ENCODE measurements at places on chromosomes 1 and 21.
A peak's percentile ranks its signal among the peaks of the same experiment; 100 is the strongest.

DNA sequence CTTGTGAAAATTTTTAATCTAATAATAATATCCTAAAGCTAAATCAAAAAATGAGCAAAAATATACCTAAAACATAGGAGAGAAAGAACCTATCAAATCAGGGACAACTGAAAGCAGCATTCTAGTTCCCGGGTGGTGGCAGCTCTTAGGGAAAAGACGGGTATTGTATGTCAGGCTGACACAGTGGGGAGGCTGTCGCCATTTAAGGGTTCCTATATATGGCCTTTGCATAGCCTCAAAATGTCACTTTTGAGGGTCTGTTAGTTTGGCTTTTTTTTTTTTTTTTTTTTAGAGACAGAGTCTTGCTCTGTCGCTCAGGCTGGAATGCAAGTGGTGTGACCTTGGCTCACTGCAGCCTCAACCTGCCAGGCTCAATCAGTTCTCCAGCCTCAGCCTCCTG, 6.0 kb downstream of the CLSTN1 start:
- DNase-seq = no peak

DNA sequence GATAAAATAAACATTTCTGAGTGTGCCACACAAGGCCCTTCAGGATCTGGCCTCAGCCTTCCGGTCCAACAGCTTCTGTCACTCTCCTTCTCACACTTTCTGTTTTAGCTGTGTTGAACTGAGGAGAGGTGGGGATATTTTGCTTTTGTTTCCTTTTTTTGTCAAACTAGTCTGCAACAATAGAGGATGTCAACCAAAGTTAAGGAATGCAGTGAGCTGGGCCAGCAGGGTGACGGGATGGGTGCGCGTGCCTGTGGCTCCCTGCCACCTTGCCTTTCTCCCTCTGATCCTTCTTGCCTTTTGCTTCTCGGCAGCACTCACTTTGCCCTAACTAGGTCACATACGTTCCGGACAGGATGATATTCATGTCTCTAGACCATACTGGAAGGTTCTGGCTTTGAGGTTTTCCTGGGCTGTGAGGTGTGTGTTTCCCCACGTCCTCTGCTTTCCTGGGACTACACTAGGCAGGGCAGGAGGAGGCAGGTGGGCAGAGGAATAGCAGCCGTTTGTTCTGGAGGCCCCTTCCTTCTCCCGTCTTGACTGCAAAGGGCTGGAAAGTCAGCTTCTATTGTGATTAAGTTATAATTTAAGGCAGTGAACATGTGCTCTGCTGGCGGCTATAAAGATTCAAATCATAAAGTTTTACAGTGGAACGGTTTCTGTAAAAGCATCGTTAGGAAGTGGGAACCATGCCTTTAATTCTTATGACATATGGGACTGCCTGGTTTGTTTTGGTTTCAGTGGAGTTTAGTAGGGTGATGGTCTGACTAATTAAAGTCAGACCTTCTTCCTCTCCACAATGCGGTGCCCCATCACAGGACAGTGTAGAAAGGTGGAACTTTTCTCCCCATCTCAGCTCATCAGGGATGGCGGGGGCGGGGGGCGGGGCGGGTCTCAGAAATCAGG, 67.8 kb downstream of the RNF220 start:
- DNase-seq = no peak

DNA sequence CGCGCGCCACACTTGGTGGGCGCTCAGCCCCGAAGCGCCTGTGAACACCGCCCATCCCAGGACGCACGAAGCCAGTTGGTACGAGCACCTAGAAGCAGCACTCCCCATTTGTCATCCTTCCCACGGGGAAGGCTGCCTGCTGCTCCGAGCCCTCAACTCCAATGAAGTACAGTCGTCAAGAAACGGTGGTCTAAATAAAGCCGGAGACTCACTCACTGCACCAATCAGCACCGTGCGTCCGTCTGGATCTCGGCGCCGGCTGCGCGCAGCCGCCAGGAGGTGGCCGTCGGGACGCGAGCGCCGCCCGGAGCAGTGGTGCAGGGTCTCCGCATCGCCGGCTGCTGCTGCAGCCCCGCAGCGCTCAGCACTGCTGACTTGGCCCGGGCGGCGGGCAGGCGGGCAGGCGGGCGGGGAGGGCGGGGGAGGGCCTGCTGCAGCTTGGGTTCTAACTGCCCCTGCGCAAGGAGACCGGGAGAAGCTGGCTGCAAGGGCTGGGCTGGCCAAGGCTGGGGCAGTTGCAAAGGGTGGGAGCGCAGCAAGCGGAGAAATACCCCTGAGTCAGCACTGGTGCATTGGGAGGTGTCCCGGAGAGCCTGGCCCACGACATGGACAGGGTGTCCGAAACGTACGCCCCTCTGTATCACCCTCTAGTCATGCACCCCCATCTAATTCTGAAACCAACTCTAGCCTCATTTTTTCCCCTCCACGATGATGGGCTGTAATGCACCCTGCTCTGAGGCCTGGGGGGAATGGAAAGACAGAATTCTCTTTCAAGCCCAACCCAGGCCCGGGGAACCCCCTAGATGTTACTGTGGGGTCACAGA, 35.8 kb upstream of the H6PD start:
- DNase-seq = peak; percentile 53

DNA sequence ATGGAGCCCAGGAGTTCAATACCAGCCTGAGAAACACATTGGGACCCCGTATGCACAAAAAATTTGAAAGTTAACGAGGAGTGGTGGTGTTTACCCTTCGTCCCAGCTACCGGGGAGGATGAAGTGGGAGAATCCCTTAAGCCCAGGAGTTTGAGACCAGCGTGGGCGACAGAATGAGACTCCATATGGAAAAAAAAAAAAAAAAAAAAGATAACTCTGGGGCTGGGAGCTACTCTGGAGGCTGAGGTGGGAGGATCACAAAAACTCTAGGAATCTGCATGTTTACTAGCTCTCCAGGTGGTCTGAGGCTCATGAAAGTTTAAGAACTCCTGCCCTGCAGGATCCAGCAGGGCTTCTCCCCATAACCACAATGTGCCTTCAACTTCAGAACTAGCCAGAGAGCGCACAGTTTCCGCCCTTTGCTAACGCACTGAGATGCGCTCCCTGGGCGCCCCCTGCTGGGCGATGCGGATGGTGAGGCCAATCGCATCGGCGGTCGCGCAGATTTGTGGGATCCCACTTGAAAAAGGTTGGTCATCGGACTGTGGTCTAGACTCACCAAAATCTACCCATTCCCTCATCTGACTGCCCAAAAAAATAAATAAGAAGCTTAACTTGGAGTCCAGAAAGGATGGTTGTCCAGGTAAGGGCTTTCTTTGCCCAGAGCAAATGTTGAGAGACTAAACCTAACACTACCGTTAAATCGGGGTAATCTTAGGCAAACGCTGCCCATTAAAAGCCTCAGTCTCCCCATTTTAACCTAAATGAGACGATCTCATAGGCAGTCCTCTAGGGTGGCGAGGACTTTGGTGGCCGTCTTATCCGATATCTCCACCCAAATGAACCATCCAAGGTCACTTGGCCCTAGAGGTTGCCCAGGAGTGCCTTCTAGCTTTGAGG, 8.8 kb downstream of the ZNF683 start:
- DNase-seq = peak; percentile 84

GRCh38 chr1:220366269-220366668, 94.0 kb upstream of the RAB3GAP2 start:
- DNase-seq = no peak
